ENCODE measurements at places on chromosomes 4 and X.

- no peak for DNase-seq
Observed at GRCh38 chr4:18127030-18127429, 105.5 kb upstream of the LCORL start.

GRCh38 chr4:19579608-19580007, 672.1 kb upstream of the SLIT2 start:
- peak; percentile 50 for DNase-seq

GRCh38 chr4:183255487-183255886, 64.6 kb downstream of the CLDN22 start:
- no peak for DNase-seq

GRCh38 chrX:38583181-38583580, 21.8 kb downstream of the TSPAN7 start:
- no peak for DNase-seq

DNA sequence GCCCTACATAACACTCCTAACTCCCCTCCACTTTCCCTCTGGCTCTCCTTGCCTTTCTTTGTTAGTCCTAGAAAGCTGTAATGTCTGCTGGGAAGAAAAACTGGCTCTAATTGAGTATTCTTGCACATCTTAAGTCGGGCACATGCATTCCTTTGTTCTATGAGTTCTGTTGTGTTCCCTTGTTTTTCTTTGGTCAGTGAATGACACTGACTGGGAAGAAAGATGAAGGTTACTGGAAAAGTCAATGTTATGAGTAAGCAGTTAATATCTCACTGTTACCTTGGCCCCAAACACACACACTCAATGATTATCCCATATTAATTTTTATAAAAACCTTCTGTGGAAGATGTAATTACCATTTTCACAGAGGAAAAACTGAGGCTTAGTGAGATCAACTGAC, 215.9 kb downstream of the SOWAHB start:
- no peak for DNase-seq

- no peak for DNase-seq
Observed at GRCh38 chr4:186924723-186925122, 201.1 kb upstream of the FAT1 start.

- no peak for DNase-seq
Observed at GRCh38 chrX:139192386-139192961, 338.1 kb upstream of the F9 start.

DNA sequence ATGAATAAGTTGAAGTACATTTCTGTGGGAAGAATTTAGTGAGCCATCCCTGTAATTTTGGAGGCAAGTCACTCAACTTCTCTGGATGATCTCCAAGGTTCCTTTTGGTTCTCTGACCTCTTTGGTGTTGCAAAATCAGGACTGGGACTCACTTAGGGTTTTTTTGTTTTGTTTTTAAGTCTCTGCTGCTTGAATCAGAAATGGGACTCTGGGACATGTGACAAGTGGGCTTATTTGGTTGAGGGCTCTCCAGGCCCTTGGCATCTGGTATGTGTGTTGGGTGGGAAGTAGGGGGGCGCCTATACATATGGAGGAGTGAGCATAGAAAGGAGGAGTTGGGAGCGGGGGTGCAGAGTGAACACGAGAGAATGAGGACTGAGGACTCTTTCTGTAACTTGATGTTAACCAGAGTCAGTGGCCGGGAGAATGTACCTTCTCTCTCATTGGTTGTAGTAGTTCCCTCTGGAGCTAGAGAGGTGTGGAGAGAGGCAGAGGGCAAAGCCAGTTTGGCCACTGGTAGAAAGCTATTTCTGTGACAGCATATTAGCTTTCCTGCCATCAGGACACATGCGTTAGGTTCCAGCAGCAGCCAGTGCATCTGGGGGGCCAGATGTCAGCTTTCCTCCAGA, 1.9 kb downstream of the ARHGAP10 start:
- peak; percentile 57 for DNase-seq

GRCh38 chrX:17021851-17022604, 75.6 kb downstream of the REPS2 start:
- DNase-seq = peak; percentile 83

- DNase-seq = peak; percentile 86
Observed at GRCh38 chr4:128812442-128813235, 3.1 kb downstream of the JADE1 start.

GRCh38 chr4:92651536-92651935, 347.8 kb downstream of the GRID2 start:
- no peak for DNase-seq

DNA sequence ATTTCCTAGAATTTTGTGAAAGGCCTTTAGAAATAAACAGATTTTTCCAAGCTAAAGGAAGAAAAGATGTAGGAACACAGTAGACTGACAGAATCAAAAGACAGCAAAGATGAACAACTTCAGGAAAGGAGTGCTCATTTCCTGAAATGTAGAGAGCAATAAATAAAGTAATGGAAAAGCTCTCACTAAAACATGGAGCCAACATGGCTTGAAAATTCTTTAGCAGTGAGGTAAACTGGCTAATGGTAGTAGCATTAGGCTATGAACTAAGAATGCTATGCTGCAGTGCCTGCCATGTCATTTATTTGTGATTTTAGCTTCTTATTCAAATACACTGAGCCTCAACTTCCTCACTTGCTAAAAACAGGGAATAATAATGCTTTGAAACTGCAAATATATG, 108.7 kb downstream of the IQCM start:
- peak; percentile 71 for DNase-seq

- no peak for DNase-seq
Observed at GRCh38 chrX:100659431-100660137, 15.6 kb downstream of the SRPX2 start.
